Activated naive CD8-positive, alpha-beta T cell treated with anti-CD3 and anti-CD28 coated beads, Interleukin-2, amount 10 ng/mL, durations not matched to agents 7 days and 5 days (primary cell): ENCODE measurements at places on chromosomes 6 and 20. TPM values are rescaled to one million over a fixed set of nuclear protein-coding genes. Genes with fewer than 3 reads are reported as not detected.

- no peak for DNase-seq
These were observed 54.6 kb downstream of the FYN start for GRCh38 chr6:111818539-111819226.

- no peak for DNase-seq
These were observed 78.2 kb upstream of the ASCC3 start for GRCh38 chr6:100959280-100959679.

GRCh38 chr6:82017288-82017687, 230.3 kb downstream of the IBTK start:
- no peak for DNase-seq

DNA sequence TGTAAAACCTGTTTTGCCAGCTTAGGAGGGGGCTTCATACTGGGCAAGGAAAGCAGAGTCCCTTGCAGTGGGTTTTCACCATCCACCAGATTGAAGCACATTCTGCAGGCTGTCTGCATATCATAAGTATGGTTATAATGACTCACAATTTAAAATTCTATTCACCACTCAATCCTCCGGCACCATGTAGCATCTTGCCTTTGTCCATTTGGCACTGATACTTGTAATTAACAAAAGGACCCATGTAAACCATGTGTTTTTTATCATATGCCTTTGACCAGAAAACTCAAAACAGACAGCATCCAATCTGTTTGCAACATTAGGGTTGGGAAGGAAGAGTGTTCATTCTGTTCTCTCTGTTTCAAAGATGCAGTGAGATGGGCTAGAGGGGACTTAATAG, 3.0 kb downstream of the CD83 start:
- no peak for DNase-seq

DNA sequence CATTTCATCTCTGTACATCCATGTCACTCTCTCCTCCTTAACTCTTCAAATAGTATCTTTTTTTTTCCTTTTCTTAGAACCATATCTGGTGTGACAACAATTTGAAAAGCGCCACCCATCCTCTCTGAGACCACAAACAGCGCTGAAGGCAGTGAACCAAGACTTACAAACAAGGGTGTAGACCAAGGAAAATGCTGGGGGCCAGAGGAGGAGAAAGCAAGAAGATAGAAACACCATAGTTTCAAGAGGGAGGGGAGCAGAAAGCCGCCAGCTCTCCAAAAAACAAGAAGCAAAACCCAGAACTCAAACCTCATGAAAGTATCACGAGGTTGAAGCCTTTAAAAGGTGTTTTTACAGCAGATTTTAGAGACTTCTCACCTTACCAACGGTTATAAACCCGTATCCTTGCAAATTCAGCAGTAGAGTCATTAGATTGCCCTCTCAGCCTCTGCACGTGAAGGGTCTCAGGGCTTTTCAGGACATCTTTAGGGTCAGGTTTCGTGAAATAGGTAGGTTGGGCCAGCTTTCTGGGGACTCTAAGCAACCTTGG, 13.3 kb upstream of the RIPOR2 start:
- no peak for DNase-seq

DNA sequence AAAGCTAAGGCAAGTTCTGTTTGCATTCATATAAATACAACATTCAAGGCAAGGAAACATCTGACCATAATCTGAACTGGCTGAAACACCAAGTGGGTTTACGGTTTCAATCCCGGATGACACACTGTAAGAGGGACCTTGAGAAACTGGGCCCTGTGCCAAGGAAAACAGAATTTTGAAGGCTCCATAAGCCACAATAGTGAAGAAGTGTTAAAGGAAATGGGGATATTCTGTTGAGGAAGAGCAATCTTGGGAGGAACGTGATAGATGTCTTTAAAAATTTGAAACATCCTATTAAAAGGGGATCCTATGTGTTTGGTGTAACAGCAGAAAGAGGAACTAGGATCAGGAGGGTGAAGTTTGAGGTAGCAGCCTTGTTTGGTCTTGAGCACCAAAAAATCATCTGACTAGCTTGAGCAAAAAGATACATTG, 82.4 kb upstream of the TAB2 start:
- DNase-seq = no peak

- DNase-seq = peak; percentile 67
These were observed at the start of gene SNX21 for GRCh38 chr20:45833030-45833882. TSS of gene SNX21 (plus strand) at chr20:45833799. CDS start at chr20:45833920, 121 bp downstream.

DNA sequence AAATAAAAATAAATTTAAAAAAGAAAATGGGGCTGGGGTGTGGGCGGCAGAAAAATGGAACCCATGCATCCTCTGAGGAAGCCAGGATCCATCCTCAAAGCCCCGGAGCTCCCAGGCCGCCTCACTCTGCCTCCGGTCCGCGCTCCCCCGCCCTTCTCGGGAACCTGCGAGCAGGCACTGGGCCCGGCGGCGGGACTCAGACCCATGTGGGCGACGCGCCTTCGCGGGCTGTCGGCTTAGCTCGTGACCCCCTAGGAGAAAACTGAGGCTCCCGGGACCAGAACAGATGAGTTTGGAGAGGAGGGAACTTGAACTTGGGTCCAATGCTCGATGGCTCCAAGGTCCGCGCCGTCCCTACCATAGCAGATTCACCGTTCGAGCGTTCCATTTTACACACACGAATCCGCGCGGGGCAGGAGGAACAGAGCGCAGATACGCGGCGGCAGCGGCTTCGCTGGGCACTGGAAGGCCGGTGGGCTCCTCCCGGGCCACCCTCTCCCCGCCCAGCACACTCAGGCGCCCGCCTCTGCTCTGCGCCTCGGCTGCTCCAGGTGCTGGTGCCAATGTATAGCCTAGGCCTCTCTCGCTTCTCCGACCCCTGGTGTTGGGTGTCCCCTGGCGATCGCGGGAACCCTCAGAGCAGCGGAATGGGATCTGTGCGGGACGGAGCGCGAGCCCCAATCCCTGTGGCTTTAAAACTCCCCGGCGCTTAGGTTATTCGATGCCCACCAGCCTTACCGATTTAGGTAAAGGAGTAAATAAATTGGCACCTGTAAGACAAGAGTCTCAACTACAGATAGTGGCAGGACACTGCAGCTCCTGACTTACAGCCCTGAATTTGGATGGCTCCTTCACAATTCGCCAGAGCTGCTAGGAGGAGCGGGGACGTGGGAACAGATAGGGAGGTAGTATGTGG, 39.2 kb downstream of the DPPA5 start:
- peak; percentile 31 for DNase-seq

- DNase-seq = no peak
These were observed 201.6 kb downstream of the BMP7 start for GRCh38 chr20:57064836-57065235.

DNA sequence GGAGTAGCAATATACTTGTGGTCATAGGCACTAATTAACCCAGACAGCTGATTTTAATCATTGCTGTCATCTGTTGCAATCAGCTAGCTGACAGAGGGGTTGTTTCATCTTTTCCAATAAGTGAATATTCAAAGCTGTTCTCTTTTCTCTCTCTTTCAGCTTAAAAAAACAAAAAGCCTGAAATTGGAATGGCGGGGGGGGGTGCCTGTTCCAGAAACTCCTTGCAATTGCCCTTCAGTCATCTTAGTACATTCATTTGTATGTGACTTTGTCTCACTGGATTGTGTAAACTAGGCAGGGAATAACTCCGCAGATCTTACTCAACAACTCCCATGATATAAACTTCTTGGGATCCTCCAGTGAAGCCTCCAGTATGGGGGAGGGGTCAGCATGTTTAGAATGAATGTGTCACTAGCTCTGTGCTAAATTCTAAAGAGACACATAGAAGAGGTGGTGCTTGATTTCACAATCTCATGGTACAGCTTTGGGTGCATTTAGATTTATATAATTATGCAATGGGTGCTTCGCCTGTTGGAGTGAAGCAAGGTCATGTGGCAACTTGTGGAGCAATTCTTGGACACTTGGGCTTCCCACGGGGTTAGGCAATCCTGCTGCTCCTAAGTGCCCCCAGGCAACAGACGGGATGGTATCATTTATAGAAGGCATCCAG, 40.1 kb downstream of the SLC24A3 start:
- DNase-seq = no peak

DNA sequence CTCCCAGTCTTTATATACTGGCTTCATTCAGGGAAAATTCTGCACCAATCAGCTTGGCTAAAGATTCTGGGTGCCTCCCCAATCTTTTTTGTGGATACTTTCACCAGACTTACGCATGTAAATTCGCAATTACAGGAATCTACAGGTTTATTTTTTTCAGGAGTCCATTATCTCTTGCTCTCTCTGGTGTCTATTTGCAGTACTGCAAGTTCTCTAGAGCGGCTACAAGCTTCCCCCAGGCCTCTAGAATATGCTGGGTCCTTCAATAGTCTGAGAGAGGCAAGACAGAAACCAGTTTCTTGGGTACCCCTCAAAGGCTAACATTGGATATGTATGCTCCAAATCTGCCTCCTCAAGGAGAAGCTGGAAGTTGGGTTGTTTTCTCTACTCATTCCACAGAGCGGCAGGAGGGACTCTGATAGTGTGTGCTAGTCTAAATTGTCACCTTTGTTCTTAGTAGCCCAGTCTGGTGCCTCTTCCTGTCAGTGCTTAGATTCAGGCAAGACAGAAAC, 58.5 kb downstream of the SUN5 start:
- no peak for DNase-seq

DNA sequence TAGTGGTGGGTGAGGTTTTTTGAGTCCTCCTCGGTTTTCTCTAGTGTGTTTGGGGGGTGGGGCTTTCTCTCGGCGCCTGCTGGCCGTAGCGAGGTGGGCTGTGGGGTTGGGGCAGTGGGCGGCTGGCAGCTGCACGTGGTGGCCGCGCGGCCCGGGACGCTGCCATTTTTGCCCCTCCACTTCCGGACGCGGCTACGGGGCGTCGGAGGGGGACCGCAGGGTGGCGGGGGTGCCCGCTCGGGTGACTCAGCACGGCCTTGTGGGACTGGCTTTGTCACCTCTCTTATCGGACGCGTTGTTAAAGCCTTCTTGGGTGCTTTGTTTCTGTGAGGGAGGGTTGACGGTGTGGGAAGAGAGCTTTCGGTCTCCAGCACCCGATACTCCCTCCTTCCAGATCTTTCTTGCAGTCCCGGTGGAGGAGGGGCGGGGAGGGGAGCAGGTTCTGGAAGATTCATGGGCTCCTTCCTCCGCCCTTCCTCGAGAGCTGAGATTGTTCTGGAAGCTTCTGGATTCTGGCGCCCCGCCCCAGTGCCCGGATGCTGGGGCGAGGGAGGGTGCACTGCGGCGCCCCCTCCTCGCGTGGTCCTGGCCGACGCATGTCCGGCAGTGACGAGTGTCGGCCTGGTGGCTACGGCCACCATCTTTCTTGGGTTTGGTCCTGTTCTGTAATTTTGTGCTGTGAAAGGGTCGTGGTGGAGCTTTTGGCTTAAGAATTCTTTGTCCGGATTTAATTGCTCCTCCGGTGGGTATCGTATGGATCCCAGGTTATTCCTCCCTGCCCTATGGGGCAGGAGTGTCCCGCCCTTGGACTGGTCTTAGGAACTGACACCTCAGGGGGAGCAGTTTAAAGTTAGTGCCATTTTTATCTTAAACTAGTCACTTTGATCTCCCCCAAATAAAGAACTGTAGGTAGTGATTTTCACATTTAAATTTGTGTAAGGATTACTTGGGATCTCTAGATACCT, 719 bp downstream of the HSP90AB1 start:
- DNase-seq = peak; percentile 89

- DNase-seq = no peak
These were observed 132.1 kb downstream of the JPH2 start for GRCh38 chr20:44054849-44055248.

GRCh38 chr6:20538131-20538662, 3.9 kb downstream of the CDKAL1 start:
- no peak for DNase-seq

The PPP1R14C gene
- not detected for total RNA-seq

The PRND gene
- total RNA-seq = not detected

The RAD21L1 gene
- not detected for total RNA-seq

The EBF4 gene
- 2.4 TPM for total RNA-seq

The SLC22A2 gene
- not detected for total RNA-seq

The TCP11 gene
- not detected for total RNA-seq

The TFAP2D gene
- total RNA-seq = not detected

The MUCL3 gene
- total RNA-seq = not detected
